Activated T-cell treated with anti-CD3 and anti-CD28 coated beads for 1 hour (primary cell): ENCODE measurements at places on chromosomes 2 and 18.

DNA sequence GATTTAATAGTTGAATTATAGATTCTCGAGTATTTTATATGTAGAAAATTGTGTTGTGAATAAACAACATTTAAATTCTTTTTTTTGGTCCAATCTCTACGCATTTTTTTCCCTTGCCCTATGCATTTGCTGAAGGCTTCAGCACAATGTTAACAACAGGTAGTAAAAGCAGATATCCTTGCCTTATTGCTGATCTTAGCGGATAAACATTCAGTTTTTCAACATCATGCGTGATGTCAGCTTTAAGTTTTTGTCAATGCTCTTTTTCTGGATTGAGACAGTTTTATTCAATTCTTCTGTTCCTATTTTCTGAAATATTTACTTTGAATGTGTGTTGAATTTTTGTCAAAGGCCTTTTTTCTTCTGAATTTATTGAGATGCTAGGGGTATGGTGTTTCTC is 11.6 kb upstream of the OR6B3 start:
- no peak for DNase-seq

DNA sequence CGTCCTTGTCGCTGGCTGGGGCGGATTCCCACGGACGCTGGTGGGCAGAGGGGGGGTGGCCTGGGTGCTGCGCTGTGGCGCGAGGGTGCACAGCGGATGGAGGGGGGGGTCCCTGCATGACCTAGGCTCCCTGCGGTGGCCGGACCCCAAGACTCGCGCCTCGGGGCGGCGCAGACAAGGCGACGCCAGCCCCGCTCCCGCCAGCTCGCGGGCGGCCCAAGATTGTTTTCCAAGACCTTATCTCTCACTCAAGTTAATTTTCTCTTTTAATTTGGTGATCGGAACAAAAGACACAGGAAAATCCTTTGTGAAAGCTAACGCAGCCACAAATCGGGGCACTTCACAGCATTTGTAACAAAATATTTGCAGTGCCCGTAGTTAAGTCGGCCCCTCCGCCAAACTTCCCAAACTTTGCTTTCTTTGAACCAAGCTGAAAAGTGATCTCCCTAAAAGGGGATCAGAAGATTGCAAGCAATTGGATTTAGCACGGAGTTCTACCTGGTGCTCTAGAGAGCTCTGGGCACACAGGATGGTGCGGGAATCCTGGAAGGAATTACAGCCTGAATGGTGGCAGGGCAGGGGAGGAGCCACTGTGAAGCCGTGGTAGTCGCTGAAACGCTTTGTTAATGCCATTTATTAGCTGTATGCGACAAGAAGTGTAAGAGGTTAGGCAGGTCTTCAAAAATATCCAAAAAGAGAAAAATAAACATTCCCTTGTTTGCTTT is 4.8 kb upstream of the ID2 start:
- DNase-seq, result no peak

DNA sequence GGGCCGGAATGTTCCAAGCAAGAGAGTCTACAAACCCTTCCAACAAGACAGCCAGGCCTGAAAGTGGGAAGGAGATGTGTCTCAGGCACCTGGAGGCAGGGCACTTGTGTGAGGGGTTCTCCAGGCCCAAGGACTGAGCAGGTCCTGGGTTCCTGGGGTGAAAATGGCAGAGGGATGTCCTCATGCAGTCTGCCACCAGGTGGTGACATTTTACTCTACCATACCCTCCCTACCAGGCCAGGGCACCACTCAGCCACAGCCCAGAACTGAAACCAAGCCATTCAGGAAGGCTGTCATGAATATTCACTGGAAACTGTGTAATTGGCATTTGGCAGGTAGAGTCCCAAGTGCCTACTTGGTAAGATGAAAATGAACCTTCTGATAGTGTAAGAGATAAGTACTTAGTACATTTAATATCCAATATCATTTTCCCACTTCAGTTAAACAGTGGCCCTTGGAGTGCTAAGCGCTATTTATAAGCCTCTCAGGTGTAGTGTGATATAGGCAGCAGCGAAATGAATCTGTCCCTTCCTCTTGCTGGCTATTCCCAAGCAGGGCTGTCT is 185.1 kb downstream of the MYO5B start:
- DNase-seq, result peak; percentile 2

DNA sequence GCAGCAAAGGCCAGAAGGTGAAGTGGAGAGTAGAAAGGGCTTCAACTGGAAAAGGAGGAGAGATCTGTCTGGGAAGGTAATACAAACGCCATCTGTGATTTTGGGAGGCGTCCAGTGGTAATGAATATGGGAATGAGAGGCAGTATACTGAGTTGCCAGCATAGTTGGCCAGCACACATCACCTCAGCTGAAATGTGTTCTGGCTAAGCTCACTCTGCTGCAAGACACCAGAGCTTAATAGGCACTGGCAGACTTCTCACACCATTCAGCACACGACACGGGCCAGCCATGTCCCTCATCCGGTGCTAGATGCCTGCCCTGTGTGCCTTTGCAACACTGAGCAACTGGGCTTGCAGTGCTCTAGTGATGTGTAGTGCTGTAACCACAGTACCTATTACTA is 277.1 kb downstream of the PIEZO2 start:
- no peak for DNase-seq

DNA sequence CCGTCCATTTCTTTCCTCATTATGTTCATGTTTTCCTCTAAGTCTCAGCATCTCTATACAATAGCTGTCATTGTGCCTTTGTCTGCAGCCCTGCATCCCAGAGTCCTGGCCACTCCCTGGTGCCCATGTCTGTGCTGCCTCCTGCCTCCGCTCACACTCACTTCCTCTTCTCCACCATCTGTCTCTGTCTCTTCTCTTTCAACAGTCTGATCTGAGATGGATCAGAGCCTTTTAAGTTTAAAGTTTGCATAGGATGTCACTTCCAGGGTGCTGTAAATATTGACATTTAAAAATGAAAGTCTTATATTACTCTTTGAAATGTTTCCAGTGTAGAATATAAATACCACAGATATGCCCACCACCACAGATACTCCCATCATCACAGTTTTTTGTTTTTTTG is 42.7 kb downstream of the UBE2F start:
- DNase-seq, result no peak

- no peak for DNase-seq
Measured at GRCh38 chr2:189147361-189147760, 32.2 kb downstream of the COL5A2 start.

- no peak for DNase-seq
Measured at GRCh38 chr18:23122334-23123229, 12.7 kb upstream of the CABLES1 start.

DNA sequence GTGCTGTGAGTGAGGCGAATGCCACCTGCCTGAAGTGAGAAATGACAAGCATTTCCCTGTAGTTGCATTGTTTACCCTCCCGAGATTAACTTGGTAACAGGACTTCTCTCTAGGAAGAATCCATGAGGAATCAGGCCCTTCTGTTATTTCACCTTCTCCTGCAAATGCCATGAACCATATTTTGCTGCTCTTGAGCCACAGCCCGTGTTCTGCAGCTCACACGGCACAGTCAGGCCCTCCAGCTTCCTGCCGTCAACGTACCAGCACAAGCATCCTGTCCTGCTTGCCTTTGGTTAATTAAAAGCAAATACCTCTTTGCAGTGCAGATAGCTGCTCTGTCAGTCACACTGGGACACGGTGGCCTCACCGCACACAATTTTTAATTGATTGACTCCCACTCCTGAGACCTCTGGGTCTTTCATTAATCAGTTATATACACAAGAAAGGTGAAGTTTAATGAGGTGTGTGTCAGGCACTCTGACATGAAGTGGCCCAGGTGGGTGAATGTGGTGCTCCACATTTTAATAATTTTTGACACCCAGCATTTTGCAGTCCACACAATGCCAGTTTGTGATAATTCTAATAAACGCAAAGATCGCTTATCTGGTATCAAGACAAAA is 95.3 kb upstream of the ASB18 start:
- no peak for DNase-seq

- DNase-seq, result no peak
Measured at GRCh38 chr2:80778704-80779103, 474.2 kb upstream of the LRRTM1 start.

DNA sequence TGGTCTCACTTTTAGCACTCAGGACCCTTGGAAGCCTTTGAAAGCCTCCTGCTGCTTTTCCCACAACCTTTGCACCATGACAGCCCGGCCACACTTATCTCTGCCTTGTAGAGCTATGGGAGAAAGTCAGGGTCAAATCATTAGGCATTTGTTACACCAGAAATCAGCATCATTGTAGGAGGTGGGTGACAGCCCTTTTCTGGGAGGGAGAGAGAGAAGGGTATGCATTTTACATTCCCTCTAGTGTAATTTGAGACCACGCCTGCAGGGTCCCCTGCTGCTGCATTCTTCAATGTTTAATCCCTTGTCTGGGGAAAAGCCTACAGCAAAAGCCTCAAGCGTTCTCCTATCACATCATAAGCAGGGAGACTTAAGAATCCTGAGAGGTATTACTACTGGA is 766.8 kb upstream of the FAM98A start:
- no peak for DNase-seq

DNA sequence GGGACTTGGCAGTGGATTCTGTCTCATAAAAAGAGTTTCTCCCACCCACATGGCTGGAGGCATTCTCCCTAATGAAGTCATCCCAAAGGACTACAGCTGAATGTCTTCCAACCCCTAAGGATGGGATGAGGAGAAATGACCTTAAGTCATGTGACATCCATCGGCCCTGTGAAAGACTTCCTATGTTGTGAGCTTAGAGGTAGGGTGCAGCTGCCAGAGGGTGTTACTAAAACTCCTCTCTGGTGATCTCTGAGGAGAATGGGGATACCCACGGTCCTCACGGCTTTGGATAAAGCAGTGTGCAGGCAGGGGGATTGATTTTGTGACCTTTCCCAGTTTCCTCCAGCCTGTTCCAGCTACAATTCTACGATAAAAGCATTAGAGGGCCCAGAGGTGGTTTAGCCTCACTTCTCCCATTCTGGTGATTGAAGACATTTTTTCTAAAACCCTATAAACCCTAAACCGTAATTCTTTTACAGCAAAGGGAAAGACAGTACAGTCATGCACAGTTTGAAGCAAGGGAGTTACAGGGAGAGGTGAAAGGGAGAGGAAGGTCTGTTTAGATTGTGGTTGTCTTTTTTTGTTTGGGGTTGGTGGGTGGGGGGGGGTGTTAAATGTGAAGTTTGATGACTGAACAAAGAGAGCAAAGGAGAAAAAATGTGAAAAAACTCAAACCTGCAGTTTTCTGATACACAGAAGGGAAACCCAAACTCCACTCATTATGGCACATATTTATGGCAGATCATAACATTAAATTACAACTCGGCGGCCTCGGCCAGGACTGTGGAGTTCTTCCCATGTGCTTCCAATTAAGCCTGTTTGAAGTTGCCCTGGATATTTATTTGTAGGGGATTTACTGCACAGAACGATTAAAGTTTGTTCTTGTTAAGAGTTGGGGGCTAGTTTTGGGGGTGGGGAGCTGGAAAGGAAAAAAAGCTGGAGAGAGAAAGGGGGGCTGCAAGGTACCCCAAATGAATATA is 26.6 kb upstream of the SLC14A2 start:
- DNase-seq, result no peak

- DNase-seq, result no peak
Measured at GRCh38 chr18:27803957-27804356, 373.0 kb downstream of the CDH2 start.

- DNase-seq, result no peak
Measured at GRCh38 chr2:10415048-10415447, 33.1 kb downstream of the ODC1 start.

DNA sequence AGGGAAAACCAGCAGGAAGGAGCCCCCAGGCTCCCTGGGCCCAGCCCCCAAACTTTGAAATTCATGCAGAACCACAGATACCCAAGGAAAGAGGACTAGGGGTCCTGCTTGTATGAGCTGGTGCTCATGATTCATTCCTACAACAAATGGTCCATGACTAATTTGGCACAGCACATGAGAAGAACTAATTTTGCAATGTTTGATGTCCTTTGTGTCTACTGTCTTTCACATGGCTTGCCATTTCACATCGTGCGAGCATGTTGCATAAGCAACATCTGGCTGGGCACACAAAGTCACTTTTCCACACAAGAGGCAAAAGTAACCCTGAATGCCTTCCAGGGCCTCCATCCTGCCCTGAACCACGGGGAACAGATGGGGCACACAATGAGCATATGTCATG is 149.6 kb upstream of the APCDD1 start:
- no peak for DNase-seq

- DNase-seq, result no peak
Measured at GRCh38 chr2:9768388-9768787, 74.9 kb upstream of the TAF1B start.

DNA sequence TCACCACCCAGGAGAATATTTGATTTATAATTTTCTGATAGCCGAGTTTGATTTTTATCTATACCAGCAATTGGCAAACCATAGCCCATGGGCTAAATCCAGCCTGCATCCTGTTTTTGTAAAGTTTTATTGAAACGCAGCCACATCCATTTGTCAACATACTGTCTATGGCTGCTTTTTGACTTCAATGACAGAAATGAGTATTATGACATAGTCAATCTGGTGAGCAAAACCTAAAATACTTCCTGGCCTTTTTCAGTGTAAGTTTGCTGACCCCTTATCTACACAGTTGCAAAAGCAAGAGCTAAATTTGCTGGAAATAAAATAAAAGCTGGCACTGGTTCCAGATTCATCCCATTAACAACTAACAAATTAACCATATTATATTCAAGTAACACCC is 79.8 kb upstream of the SLC25A52 start:
- no peak for DNase-seq

- DNase-seq, result no peak
Measured at GRCh38 chr2:157438863-157439823, 4.7 kb downstream of the CYTIP start.

GRCh38 chr2:89767572-89768435 is 1076.3 kb downstream of the RPIA start:
- no peak for DNase-seq

DNA sequence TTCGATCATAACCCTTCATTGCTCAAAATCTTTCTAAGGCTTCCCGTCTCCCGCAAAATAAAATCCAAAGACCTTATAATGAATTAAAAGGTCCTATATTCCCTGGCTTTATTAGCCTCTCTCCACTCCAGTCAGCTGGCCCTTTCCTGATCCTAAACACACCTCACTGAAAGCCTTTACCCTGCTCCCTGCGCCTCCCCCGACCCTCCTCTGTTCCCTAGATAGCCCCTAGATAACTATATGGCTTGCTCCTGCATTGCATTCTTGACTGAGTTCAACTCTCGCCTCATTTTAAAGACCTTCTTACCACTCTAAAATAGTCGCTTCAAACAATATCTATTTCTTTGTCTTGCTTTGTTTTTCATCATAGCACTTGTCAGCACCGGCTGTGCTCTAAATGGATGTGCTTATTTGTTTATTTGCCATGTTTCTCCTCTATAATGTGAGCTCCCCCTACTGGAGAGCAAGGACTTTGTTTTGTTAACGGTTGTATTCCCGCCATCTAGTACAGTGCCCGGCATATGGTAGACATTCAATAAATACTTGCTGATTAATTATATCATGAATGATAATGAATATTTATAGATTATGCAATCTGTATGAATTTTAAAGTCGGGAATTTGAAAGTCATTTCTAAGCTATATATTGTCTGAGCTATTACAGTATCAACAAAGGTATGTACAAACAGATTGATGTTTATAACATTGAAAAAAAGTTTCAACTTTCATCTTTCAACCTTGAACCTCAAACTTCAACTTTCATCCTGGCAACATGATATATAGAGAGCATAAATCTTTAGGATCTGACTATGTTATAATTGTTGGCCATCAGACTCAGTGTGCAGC is 32.4 kb upstream of the VIT start:
- no peak for DNase-seq
